NCI-H187 (cell line): ENCODE measurements at places on chromosomes 16 and 17.

- DNase-seq, result no peak
These were observed 6.3 kb downstream of the CMIP start for GRCh38 chr16:81450783-81451491.

DNA sequence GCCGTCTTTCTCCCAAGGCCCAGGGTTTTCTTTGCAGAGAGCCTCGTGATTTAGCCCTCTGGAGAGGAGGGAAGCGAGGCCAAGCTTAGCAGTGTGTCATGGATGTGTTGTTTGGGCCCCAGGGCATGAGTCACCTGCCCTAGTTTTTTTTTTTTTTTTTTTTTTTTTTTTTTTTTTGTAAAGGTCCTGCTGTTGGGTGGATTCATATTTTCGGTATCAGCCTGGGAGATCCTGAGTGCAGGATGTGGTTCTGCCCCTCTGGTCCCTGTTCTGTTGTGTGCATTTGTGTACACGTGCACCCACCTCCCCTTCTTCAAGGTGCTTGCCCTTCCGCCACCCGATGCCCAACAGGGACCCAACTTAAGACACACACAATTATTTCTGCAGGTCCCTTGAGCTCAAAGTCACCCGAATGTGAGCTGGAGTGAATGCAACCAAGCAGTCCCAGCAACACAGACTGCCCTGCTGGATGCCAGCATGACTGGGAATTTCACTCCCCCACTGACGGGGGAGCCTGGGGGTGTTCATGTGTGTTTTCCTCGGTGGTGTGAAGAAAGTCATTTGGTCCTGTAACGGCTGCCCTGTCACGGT lies 265.8 kb upstream of the TNRC6C start:
- no peak for DNase-seq

DNA sequence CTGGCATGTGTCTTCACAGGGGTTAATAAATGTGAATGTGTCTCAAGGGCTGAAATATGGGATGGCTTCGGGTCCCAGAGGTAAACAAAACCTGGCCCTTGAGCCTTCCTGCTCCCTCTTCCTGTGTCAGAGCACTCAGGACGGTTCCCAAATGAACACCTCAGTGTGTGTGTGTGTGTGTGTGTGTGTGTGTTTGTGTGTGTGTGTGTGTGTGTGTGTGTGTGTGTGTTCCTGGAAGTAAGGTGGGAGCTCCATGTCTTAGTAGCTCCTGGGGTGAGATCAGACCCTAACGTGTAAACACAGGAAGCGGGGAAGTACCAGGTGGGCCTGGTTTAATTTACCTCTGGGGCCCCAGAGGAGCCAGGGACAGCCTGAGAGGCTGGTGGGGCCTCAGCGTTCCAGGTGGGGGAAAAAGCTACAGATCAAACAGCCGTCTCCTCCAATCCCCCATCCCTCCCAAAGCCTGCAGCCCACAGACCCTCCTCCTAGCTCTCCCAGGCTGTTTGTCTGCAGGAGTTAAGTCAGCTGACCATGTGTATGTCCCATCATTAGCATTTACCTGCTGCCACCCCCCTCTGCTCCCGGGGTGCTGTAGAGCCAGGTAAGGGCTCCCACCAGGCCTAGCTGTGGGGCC lies 6.1 kb downstream of the KIF19 start:
- DNase-seq, result peak; percentile 68

GRCh38 chr16:59510008-59510424 lies 775.9 kb upstream of the GOT2 start:
- DNase-seq, result no peak

GRCh38 chr17:70144260-70144846 lies 25.0 kb upstream of the KCNJ2 start:
- no peak for DNase-seq

DNA sequence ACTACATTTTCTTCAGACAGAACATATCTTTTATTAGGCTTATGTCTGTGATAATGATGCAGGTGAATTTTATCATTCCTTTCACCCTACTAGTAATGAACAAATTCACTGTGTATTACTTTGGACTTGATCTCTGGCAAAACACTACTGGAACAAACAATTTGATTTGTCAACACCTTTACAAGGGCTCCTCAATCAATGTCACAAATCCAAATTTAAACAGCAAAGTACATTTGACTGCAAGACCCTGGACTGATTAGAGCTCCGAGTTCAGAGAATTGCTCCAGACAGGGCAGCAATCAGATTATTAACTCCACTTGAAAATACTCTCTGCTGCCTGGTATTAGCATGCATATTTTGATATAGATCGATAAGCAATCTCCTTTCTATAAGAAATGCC lies 547.6 kb upstream of the SALL1 start:
- no peak for DNase-seq
